ENCODE measurements at places on chromosomes 4 and X.

DNA sequence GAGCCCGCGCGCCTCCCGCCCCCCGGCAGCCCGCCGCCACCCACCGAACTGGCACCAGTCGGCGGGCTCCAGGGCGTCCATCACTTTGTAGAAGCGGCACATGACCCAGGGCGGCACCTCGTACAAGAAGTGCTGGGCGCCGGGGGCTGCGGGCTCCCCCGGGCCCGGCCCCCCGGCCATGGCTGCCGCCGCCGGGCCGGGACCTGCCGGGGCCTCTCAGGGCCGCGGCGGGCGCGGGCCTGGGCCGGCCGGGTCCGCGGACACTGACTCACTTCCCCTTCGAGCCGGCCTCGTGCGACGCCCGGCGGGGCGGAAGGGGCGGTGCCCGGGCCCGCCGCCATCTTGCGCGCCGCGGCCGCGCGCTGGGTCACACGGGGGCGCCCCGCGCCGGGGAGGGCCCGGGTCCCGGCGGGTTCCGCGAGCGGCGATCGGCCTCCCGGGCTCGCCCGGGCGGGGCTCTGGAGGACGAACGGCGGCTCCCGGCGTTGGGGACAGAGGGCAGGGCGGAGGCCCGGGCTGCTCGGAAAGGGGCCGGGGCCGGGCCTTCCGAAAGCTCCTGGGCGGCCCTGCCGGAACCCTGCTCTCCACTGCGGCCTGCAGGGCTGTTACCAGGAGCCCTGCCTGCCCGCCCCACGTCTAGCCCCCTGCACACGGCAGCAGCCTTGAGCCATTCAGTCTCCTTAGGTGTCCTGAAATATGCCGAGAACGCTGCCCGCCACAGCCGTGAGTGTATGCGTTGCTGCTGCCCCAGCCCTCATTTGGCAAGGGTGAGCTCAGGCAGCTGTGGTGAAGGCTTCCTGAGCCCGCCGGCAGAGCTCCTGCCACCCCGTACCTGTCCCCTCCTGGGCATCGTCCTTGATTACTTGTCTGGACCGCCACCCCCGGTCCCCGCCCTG lies at the start of gene IRAK1:
TSS of gene IRAK1 (minus strand) at position 270 of the 896 bp plus-strand sequence. CDS start at position 180, 90 bp downstream.
- DNase-seq = peak; percentile 49

DNA sequence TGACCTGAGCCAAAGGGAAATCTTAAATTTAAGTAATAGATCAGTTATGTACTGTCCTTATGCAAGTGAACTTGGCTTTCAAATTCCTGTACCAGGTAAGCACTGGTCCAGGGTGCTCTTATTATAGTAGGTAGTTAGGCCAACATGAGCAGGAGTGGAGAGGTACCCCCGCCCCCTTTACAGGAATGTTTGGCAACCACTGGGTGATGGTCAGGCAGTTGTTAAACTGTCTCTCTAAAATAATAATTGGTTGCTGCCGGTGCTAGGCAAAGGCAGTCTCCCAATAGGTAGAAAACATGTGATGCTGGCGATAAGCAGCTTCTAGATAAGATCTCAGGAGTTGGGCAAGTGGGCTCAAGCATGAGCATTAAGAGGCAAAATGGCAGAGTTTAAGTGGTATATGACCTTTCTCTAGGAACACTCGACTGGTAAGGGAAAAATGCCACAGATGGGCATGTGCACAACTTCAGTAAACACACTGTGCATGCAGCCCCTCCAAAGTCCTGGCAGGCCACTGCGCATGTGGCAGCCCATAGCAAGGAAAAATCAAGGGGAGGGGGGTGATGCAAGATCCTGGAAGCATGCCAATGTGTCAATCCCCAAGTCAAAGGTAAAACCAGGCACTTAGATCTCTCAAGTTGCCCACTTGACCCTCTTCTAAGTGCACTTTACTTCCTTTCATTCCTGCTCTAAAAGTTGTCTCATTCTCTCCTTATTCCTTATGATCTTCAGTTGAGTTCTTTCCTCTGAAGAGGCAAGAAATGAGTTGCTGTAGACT lies 1239.7 kb downstream of the C4orf33 start:
- no peak for DNase-seq

DNA sequence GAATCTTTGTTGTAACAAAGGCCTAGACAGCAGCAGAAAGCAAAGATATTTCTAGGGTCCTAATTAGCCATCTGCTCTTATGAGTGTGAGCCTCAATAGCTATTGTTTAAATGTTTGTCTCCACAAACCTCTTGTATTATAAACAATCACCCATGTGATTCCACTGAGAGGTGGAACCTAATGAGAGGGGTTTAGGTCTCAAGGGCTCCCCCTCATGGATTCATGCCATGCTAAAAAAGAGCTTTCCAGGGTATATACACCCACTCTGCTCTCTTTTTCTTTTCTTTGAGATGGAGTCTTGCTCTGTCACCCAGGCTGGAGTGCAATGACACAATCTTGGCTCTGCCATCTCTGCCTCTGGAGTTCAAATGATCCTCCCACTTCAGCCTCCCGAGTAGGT lies 42.1 kb downstream of the TRIM61 start:
- no peak for DNase-seq

DNA sequence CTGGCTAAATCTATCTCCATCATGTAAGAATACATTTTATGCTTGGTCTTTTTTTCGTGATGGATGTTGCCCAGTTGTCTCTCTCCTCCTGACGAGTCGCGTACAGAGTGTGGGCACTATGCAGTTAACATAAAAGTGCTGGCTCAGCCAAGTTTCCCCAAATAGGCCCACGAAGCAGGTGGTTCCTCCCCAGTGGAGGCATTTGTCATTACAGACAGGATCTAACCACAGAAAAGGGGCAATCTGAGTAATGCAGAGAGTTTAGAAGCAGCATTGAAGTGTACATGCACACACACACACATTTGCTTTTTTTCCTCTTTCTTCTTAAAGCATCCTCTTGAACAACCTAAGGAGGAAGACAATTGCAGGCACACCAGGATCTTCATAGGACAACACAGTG lies 188.7 kb upstream of the VCX start:
- DNase-seq = no peak

- DNase-seq = no peak
Observed at GRCh38 chr4:148790246-148790645, 348.0 kb upstream of the NR3C2 start.

DNA sequence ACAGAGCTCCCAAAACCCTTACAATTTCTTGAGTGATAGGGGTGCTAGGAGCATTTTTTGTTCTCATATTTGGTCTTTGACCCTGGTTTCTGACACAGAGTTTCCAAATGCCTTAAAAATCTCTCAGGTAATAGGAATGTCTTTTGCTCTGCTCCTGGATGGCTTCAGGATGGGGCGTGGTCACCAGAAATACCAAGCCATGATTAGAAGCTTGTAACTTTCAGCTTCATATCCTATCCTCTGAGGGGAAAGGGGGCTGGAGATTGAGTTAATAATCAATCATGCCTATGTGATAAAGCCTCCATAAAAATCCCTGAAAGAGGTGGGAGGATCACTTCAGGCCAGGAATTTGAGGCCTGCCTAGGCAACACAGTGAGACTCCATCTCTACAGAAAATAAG lies 34.6 kb upstream of the IL9R start:
- DNase-seq = no peak

DNA sequence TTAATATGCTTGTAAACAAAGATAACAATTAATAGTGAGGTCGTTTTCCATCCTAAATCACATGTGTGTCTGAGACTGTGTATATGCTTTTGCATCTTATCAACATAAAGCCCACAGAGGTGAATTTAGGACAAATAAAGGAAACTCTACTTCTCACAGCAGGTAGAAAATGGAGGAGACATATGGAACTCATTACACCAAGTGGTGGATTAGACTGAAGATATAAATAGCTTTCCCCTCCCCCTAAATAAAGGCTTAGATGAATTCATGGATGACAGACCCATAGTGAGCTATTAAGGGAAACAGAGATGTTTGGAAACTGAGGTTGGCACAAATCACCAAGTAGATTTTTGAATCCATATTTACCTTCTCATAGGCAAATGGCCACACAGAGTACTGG lies 79.7 kb downstream of the GRIA3 start:
- DNase-seq = no peak

GRCh38 chrX:121987163-121987562 lies 939.8 kb downstream of the GLUD2 start:
- DNase-seq = no peak

DNA sequence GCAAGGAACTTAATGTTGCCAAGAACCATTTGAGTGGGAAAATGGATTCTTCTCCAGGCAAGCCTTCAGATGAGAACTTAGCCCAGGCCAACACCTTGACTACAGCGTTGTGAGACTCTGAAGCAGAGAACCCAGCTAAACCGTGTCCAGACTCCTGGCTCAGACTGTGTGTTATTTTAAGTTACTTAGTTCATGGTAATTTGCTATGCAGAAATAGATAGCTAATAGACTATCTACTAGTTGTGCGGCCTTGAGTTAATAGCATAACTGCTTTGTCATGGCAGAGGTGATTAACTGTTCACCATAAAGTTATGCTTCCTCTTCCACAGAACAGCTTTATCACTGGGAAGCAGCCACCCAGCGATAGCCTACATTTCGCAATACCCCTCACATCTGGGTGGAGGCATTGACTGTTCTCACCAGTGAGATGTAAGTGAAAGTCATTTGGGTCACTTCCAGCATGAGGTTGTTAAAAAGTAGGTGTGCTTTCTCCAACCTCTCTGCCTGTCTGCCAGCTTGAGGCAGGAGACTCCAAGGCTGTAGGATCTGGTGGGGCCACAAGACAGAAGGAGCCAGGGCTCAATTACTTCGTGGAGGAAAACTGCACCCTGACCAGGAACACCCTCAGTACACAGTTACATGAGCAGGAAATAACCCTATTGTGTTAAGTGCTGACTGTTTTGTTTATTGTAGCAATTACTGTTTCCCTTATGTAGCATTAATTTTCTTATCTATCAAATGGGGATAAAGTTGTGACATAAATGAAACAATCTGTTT lies 94.2 kb downstream of the GPAT3 start:
- DNase-seq = no peak

GRCh38 chrX:153938226-153938786 lies 3.5 kb upstream of the NAA10 start:
- no peak for DNase-seq

- no peak for DNase-seq
Observed at GRCh38 chrX:107470198-107470597, 20.7 kb downstream of the FRMPD3 start.

- DNase-seq = peak; percentile 47
Observed at GRCh38 chr4:169841776-169842175, 84.0 kb upstream of the HPF1 start.

GRCh38 chr4:141761926-141762325 lies 125.5 kb downstream of the IL15 start:
- DNase-seq = no peak

- DNase-seq = no peak
Observed at GRCh38 chr4:99052902-99053301, 35.7 kb downstream of the ADH5 start.

DNA sequence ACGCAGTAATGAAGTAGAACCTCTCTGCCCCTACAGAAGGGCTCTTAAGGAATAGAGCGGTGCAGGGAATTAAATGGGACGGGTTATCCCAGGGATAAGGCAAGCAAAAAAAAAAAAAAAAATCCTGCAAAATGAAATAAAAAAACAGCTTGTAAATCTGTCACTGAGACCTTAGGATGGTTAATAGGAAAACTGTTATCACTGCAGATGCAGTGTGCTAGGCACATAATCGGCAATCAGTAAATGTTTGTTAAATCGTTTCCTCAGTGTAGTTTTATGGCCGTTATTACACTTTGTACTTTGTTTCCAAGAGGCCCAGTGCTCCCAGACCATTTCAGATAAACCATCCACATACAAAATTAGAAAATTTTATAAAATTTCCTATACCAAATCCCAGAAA lies 1.0 kb downstream of the HNRNPH2 start:
- no peak for DNase-seq

GRCh38 chrX:12052109-12052508 lies 86.2 kb upstream of the FRMPD4 start:
- no peak for DNase-seq

- no peak for DNase-seq
Observed at GRCh38 chr4:22462688-22463087, 53.2 kb downstream of the ADGRA3 start.

DNA sequence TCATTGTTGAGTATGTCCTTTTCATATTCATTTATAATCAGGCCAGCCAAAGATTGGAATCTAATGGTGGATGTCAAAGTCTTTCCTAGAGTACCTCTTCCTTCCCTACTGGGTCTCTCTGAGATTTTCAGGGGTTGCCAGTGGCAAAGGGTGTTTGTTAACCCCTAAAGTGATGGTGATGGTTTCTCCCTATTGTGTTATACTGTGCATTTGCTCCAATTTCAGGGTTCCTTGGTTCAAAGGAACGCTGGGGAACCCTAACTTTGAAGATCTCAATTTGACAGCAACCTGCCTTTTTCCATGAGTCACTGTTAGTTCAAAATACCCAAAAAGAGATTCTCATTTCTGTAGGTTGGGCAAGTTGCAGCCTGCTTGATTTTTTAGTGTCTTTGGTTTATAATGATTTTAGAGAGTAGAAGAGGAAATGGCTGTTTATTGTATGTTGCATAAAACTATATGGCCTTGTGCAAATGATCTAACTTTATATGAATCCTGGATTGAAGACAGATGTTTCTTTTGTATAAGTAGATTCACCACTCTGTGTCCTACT lies 23.0 kb downstream of the GAB1 start:
- no peak for DNase-seq

DNA sequence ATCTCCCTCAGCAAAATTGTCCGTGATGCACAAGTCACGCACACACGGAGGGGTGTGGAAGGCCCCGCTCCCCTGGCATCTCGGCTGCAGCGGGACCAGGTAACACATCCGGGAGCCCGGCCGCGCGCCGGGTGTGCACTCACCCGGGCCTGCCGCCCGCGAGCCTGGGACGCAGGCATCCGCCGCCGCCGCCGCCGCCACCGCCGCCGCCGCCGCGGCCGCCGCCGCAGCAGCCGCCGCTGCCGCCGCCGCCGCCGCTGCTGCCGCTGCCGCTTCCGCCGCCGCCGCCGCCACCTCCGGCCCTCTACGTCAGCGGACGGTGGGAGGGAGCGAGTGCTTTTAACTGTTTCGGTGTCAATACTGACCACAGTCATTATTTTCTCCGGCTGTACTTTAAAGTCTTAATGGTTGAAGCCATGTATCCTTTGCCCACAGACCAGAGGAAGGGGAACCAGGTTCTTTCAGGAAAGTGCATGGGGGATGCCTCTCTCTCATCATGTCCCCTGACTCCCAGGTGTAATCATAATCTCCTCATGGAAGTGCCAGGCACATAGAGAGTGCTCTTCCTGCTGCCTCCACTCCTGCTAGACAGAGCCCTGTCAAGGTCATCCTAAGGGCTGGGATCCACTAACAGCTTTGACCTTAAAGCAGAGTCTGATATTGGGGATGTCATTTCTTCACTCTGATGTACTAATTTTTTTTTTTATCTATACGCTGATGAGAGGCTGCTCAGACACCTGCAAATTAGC lies 38.0 kb downstream of the MAGEE2 start:
- DNase-seq = peak; percentile 44

- DNase-seq = no peak
Observed at GRCh38 chrX:22164770-22165388, 107.8 kb upstream of the CBLL2 start.
